ENCODE measurements at places on chromosomes 5 and 9.

GRCh38 chr5:25006734-25007133, 362.0 kb upstream of the CDH10 start:
- no peak for DNase-seq

DNA sequence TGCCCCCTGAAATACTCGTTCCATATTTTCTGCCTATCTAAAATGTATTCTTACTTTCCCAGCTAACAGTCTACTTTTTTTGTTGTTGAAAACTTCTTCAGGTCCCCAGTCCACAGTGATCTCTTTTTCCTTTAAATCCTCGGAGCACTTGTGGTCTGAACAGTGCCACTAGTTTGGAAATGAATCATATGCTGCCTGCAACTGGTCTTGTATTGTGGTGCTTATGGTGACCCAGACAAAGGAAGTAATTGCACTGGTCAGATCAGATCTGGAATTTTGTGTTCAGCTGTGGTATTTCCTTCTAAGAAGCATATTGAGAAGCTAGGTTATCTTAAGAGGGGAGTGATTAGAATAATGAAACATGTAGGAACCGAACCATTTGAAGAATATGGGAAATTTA, 2.9 kb downstream of the UNC13B start:
- no peak for DNase-seq

- DNase-seq = no peak
These were observed 15.7 kb downstream of the FAM151B start for GRCh38 chr5:80503641-80504040.

GRCh38 chr5:71872311-71872864, 153.3 kb downstream of the CARTPT start:
- DNase-seq = no peak

GRCh38 chr9:107106416-107106815, 176.7 kb upstream of the RAD23B start:
- DNase-seq = no peak

DNA sequence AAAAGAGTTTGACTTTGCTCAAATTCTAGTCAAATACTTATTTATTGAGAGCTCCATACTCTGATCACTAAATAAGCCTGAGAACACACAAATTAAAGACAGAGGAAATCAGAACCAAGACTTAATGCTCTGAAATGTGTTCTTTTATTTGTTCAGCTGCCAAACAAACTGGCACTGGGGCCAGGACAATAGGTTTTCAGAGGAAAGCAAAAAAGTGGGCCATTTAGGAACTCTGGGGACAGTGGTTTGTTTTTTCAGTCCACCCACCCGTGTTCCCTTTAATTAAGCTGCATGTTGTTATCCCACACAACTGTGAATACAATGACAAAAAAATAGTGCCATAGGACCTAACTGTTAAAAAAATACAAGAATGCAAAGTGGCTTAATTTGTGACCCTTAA, 95.4 kb upstream of the RETREG1 start:
- no peak for DNase-seq

DNA sequence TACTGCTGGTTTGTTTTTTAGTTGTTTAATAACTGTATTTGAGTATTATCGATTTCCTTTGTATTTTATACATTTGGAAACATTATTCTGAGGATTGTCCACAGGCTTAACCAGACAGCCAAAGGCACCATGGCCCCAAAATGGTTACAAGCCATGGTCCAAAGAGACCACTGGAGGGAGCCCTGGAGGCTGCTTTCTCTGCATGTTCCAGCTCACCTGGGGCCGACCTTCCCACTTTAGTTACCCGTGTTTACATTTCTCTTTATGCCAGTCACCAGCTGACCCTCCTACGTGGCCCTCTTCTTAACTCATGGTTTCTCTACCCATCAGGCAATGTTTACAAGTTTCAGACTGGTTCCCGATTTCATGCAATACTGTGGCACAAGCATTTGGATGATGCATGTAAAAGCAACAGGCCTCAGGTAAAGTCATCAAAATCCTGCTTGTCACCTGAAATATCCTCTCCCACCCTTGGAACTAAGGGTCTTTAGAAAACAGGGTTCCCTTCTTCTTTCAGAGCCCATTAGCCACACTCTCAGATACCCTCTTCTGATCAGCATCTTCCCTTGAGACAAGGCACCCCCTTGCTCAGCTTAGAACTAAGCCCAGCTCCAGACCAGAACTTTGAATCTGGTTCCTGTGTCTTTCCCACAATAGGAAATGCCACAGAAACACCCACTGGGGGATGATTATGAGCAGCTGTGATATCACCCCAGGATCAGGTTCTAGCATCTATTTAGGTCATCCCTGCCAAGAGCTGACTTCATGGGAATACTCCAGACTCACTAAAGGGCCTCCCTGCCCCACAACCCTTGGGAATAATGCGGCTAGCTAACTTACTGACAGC, 49.9 kb upstream of the GARNL3 start:
- DNase-seq = no peak

DNA sequence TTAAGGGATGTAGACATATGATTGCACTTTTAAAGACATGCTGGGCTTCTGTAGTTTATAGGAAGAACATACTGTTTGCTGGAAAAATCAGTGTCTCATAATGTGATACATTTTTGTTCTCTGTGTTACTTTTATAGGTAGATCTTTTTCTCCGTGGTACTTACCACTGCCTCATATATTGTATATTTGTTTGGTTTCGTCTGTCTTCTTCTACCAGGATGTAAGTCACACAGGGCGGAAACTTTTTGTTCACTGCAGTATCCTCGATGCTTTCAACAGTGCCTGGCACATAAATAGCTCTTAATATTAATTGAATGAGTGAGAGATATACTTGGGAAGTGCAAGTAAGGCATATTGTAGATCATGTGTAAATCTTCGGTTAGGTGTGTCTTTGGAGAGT, 135.4 kb downstream of the GDNF start:
- DNase-seq = no peak

- DNase-seq = no peak
These were observed 472.9 kb downstream of the PRELID2 start for GRCh38 chr5:145362266-145362665.

DNA sequence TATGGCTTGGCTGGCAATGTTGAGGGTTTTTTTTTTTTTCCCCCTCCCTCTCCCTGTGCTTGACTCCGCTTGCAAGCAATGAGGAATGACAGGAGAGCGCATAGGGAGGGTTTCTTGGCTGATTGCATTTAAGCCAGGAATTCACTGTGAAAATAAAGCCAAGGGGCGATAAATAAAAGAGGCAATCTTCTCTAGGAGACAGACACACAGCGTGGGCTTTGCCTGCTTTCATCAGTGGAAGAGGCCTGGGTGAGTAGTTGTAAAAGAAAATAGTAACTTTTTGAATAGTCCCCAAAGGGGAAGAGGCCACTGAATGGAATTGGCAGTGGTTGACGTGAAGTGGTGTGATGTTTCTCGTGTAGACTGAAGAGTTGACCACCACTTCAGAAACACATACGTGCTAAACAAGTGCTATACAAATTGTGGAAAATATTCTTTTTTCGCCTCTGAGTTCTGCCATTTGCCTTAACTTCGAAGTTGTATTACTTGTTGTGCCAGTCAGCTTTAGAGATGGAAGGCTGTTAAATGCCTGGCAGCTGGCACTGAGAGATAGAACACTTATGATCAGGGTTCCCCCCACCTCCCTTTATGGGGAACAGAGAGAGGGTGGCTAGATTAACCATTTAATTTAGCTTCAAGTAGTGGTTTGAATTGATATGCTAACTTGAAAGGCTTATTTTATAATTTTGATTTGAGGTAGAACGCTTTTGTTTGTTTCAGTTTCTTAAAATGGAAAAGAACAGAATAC, 3.0 kb downstream of the ZSWIM6 start:
- DNase-seq = no peak

All from T-helper 22 cell (primary cell).